ENCODE measurements at places on chromosomes 1 and 21.

DNA sequence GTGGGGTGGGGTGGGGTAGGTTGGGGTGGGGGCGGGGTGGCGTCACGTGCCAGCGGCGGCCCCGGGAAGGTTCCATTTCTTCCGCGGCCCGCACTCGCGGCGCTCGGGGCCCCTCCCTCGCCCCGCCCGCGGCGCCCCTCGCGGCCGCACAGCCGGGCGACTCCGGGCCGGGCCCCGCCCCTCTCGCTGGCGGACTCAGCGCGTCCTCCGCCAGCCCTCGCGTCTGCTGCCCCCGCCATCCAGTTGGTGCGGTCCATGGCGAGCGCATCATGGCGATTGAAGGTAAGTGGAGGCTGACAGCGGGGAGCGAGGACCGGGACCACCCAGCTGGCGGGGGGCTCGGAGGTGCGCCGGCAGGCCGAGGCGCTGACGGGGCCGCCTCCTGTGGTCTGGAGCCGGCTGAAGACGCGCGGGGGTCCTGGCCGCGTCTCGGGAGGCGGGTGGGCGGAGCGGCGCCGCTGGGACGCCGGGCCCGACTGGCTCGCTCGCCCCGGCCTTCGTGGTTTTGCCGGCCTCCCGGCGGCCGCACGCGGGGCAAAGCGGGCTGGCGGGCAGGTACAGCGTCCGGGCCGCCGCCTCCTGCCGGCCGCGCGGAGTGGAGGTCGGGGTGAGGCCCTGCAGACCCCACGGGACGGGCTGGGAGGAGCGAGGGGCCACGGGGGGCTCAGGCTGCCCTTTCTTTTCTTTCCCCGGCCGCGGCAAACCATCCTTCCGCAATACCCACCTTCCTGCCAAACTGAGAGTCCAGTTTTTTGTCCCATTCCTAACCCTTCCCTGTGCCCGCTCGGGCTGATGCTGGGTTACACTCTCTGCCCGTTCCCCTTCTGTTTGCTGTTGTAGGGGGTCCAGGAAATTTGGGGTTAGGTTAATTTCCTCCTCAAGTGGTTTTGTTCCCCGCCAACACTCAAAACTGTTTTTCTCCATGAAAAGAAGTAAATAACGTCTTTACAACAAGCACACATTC is at the start of gene SYT14:
TSS of gene SYT14 (plus strand) at position 222 of the 964 bp plus-strand sequence. CDS start at position 270, 48 bp downstream.
- no peak for DNase-seq

GRCh38 chr1:212667223-212668139 is 32.2 kb downstream of the BATF3 start:
- DNase-seq, result no peak

GRCh38 chr1:212721388-212722247 is 22.0 kb upstream of the BATF3 start:
- DNase-seq, result no peak

DNA sequence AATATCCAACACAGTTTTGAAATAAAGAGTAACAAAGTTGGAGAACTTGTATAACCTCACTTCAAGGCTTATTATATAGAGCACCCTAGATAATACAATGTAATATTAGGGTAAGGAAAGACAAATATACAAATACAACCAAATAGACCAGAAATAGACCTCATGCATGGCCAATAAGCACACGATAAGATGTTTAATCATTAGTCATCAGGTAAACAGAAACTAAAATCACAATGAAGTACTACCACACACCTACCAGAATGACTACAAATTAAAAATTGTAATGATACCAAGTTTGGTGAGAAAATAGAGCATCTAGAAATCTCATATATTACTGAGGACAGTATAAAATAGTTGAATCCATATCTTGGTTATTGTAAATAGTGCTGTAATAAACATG is 20.3 kb upstream of the CTTNBP2NL start:
- no peak for DNase-seq

DNA sequence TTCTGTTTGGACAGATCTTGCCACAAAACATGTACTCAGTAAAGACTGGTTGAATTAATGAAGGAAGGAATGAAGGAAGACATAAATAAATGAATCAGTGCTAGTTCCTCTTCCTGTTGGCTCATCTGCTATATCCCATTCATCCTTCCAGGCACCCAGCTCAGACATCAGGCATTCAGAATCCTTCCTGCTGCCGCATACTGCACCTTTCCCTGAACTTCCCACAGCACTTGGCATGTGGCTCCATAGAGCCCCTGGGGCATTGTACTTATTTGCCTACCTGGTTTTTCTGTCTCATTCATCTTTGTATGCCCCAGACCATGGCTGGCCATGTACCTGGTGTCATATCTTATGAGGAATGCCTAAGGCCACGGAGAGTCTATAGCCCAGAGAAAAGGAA is 34.4 kb upstream of the ZNF648 start:
- no peak for DNase-seq

GRCh38 chr1:241499910-241500309 is 19.6 kb downstream of the FH start:
- DNase-seq, result no peak

DNA sequence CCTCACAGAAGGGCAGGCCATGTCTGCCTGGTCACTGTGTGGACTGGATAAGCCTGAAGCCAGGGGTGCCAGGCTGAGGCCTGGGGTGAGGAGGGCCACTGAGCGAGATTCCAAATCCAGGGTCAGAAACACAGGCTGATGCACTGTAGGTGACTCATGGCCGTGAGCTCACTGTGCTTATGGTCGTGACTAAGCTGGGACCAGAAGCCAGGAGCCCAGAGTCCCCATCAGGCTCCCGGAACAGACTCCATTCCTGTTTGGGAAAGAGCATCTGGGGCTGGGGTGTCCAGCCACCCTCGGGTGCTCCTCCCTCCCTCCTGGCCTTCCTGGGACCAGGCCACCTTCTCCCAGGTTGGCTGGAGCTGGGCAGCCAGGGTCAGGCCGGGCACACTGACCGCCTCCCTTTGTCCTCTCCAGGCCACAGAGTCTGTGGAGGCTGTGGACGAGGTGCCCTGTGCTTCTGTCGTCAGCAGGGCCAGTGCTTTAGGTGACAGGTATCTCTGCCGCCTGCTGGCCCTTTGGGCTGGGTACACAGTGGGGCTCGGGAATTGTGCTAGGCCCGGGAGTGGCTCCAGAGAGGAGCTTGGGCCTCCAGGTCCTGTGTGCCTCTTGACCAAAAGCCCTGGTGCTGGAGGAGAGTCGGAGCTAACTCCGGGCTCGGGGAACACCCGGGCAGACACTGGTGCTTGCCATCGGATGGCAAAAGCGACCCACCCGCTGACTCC is 36.7 kb downstream of the AJAP1 start:
- DNase-seq, result no peak

DNA sequence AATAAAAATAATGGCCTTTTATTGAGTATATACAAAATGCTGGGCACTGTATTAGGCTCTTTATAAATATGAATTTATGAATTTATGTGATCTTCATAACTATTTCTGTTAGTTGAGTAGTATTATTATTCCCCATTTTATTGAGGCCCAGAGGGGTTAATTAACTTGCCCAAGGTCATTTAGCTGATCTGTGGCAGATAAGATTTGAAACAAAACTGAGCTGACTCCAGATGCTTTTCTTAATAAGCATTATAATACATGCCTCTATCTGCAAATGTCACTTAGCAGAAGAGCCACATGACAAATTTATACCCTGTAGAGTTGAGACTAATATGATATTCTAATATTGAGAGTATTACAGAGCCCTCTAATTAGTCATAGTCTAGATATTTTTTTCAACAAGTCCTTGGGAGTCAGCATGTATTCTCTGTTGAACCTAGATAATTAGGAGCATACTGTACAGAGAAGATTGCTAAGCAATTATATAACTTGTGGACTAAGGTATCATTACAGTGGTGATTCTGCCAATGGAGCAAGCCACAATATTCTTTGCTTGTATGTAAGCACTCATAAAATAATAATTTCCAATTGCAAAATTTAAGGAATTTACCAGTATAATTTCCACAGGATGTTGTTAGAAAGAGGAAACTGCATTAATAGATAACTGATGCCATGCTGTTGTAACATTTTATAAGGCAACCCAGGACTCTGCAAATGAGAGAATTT is 112.0 kb downstream of the LRRC40 start:
- DNase-seq, result no peak

DNA sequence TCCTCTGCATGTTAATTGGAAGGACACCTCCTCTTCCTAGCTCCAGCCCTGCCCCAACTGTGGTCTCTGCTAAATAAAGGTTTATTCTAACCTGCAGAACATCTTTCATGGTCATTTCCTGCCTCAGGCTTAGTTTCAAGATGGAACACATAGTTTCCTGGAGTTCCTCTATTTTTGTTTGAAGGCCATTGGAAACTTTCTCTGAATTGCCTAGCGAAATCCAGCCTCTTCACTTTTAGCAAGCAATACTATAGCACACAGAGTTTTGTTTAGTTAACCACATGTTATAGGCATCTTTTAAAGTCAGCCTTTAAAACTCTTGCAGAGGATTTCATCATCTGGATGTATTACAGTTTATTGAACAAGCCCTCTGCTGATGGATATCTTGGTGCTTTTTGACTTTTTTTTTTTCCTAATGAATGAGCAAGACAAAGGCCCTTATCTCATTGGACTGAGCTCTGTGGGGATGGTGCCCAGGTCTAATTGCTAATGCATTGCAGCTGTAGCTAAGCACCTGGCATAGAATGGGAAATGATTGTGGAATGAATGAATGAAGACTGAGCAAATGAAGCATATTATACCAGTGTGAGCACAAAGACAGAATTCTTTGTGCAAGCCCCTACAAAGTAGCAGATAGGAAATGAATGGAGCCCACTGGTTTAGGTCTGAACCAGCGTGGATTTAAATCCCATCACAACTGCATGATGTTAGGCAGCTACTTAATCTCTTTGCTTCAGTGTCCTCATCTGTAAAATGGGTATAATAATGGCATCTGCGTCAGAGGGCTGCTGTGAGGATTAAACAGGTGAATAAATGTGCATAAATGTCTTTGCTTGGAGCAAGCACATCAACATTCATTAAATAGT is 641 bp upstream of the CFAP107 start:
- DNase-seq, result no peak

- no peak for DNase-seq
Measured at GRCh38 chr1:79554688-79555087, 548.2 kb upstream of the ADGRL4 start.

- no peak for DNase-seq
Measured at GRCh38 chr1:99535470-99536164, 110.3 kb upstream of the PALMD start.

GRCh38 chr1:70224954-70225353 is 3.8 kb downstream of the SRSF11 start:
- no peak for DNase-seq

GRCh38 chr1:32474954-32475353 is 10.1 kb downstream of the ZBTB8B start:
- DNase-seq, result no peak

DNA sequence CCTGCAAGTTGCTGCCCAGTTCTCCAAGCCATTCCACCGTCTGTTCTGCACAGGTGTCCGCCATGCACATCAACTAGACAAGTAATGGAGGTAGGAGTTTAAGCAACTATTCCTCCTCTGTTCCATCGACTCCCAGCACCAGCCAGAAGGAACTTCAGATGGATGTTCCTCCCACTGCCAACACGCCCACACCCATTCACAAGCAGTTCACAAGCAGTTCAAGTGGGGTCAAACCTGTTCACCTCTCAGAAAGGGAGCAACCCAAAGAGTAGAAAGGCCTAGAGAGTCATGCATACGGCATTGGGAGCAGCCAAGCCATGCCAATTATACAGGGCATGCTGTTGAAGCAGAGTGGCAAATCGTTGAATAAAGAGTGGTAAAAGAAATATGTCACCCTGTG is 4.3 kb upstream of the TDRD5 start:
- DNase-seq, result no peak

DNA sequence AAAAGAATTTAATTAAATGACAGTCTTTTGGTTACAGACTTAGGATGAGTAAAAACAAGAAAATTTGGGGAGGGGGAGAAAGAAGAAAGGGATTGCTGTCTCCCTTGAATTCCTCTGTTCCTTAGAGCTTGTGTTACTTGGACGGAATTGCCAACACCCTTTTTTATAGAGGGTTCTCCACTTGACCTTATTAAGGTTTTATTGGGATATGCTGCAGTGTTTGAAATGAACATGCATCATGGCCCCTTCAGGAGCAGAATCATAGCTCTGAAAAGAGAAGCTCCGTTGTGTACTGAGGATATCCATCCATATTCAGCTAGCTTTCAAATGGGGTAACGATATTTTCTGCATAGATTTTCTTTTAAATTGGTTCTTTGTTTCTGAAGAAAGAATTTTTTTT is 48.2 kb upstream of the DNASE2B start:
- DNase-seq, result no peak

- DNase-seq, result no peak
Measured at GRCh38 chr1:167298325-167298724, 77.6 kb downstream of the POU2F1 start.

Measured in stimulated activated CD8-positive, alpha-beta memory T cell treated with anti-CD3 and anti-CD28 coated beads, Interleukin-4, amount 100 ng/mL, for 24 hours (primary cell).